ENCODE measurements at places on chromosomes 6 and 20. TPM values are rescaled to one million over a fixed set of nuclear protein-coding genes. Genes with fewer than 3 reads are reported as not detected.

The LIME1 gene
- 7.1 TPM for total RNA-seq

The SHLD1 gene
- 3.1 TPM for total RNA-seq

The EHMT2 gene
- total RNA-seq = 40.0 TPM

The SNAI1 gene
- total RNA-seq = 15.1 TPM

The KCNK5 gene
- not detected for total RNA-seq

The MOXD1 gene
- total RNA-seq = 9.1 TPM

The DCDC2 gene
- total RNA-seq = not detected

The PRR18 gene
- total RNA-seq = 0.70 TPM

The MROH8 gene
- total RNA-seq = 2.5 TPM

The HCRTR2 gene
- total RNA-seq = not detected

The RFX6 gene
- not detected for total RNA-seq

The BANF2 gene
- not detected for total RNA-seq

The AKAP7 gene
- 2.9 TPM for total RNA-seq

The ADAM33 gene
- total RNA-seq = 13.1 TPM

The ASIP gene
- total RNA-seq = not detected

The MYMX gene
- total RNA-seq = not detected

The GSTA3 gene
- total RNA-seq = not detected

The EFCAB8 gene
- total RNA-seq = 0.51 TPM

The ENPP3 gene
- not detected for total RNA-seq

The HLA-DQA1 gene
- total RNA-seq = not detected

The BMP7 gene
- not detected for total RNA-seq

The CNPY3 gene
- total RNA-seq = 41.0 TPM

The SLPI gene
- not detected for total RNA-seq

The ENPP5 gene
- 0.12 TPM for total RNA-seq

The HNF4A gene
- total RNA-seq = not detected

The DSP gene
- total RNA-seq = 471 TPM

The MBOAT1 gene
- 1.2 TPM for total RNA-seq

The OR2H2 gene
- not detected for total RNA-seq

The SEL1L2 gene
- not detected for total RNA-seq

The SLC22A1 gene
- total RNA-seq = 3.3 TPM

The PDRG1 gene
- 19.0 TPM for total RNA-seq

The RCAN2 gene
- total RNA-seq = 3.7 TPM

The HLA-DQB2 gene
- total RNA-seq = not detected

The PBOV1 gene
- total RNA-seq = not detected

The PGM3 gene
- 159 TPM for total RNA-seq

The COL11A2 gene
- total RNA-seq = 10.0 TPM

The SIRPD gene
- total RNA-seq = not detected

The FOXQ1 gene
- 0.15 TPM for total RNA-seq

The EYS gene
- total RNA-seq = not detected

The COL9A3 gene
- 11.3 TPM for total RNA-seq

The SLC17A5 gene
- 33.0 TPM for total RNA-seq

The STK4 gene
- total RNA-seq = 23.4 TPM

The SLCO4A1 gene
- total RNA-seq = not detected

All from chondrocyte (in vitro differentiated cells).